ENCODE measurements at places on chromosomes 6 and 20.

DNA sequence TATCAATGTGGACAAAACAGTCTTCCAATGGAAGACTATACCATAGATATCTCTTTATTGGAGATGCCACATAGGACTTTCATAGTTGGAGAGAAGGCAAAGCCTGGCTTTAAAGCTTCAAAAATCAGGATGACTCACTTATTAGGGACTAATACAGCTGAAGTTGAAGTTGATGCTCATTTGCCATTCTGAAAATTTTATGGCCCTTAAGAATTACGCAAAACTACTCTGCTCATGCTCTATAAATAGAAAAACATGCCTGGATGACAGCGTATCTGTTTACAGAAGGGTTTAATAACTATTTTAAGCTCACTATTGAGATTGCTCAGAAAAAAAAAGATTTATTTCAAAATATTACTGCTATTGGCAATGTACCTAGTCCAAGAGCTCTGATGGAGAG is 155.5 kb upstream of the DST start:
- DNase-seq = no peak

GRCh38 chr6:132961122-132961521 is 146.8 kb downstream of the RPS12 start:
- DNase-seq = no peak

- no peak for DNase-seq
These were observed 36.6 kb downstream of the BCL2L1 start for GRCh38 chr20:31685853-31686643.

GRCh38 chr20:56943946-56944945 is 315.1 kb downstream of the TFAP2C start:
- no peak for DNase-seq

DNA sequence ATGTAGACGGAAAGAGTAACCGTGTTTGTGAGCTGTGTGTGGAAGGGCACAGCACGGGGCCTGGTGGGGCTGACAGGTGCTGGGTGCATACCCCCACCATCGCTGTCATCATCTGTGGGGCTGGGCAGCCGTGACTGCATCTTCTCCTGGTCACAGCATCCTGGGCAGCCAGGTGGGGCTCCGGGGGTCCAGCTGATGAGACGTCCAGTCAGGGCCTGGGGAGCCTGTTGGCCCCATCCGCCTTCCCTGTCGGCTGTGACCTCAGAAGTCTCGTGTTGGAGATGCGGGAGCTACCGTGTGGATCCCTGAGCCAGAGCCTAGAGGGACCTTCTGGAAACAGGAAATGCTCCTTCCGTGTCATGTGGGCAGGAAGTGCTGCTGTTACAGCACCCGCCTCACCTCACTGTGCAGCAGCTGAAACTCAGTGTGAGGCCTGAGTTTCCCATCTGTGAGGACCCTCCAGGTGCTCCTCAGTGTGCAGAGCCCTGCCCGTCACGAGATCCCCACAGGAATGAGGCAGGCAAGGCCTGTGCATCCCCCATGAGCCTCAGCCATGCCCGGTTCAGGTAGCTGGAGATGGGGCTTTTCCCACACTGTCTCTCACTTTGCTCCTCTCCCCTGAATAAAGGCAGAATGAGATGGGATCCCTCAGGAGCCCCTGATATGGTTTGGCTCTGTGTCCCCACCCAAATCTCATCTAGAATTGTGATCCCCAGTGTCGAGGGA is 108.7 kb downstream of the ERMARD start:
- no peak for DNase-seq

DNA sequence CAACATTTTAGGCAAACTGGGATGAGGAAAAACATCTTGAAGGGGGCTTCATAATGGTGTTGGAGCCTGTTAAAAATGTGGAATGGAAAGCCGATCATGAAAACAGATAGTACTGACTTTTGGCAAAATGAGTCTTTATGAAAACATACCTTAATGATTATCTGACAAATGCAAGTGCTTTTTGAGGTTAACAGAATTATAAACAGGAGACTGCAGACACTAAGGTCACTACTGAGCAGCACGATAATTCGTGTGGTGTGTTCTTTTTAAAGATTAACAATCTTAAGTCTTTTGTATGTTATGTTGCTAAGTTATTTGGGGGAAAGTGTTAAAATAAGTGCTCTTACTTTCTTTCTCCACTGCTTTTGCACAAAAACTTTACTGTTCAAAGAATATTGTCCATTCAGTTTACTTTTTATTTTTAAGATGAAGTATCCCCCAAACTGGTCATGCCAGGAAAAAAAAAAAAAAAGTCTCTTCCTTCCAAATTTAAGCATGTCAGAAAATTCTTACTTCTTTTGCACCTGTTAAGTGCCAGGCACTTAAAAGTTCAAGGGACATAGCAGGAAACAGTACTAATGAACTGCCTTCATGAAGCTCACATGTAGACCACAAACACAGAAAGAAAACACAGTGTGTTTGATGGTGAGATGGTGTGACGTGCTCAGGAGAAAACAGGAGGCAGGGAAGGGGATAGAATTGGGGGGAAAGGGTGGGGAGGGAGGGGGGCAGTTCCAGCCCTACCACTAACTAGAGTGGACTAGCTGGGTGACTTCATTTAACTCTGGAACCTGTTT is 73.2 kb downstream of the CDYL start:
- no peak for DNase-seq

DNA sequence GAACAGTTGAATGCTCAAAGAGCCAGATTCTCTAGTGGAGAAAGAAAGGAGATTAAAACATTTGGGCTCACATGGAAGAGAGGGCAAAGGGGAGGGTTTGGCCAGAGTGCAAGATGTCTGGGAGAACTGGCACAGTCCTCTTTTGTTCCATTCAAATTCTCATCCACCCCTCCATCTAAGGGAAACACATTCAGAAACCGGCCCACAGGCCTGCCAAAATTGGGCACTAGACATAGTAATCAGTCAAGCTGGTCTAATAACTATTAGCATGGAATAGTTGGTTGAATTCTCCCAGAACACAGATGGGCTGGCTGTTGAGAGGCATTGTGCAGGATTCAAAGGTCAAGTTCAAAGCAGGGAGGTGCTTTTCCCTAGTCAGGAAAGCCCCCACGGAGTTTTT is 341.4 kb upstream of the IRAK1BP1 start:
- no peak for DNase-seq

DNA sequence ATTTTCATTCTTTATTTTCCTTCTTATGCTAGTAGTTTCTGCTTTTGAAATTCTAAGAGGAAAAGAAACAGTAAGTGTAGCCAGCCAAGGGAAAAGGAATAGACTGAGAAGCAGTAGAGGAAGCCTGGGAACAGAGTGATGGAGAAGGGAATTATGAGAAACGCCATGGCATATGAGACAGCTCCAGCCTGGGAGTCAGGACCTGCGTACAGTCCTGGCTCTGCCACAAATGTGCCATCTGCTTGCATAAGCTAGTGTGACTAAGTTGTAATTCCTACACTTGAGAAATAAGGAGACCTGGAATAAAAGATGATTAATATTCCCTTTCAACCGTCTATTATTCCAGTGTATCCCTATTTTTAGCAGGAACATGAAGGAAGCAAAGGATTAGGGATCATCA is 47.5 kb downstream of the OSTM1 start:
- DNase-seq = no peak

- DNase-seq = no peak
These were observed at the start of gene TREM1 for GRCh38 chr6:41286544-41287346. TSS of gene TREM1 (minus strand) at chr6:41286682. CDS start at chr6:41286655, 27 bp downstream.

DNA sequence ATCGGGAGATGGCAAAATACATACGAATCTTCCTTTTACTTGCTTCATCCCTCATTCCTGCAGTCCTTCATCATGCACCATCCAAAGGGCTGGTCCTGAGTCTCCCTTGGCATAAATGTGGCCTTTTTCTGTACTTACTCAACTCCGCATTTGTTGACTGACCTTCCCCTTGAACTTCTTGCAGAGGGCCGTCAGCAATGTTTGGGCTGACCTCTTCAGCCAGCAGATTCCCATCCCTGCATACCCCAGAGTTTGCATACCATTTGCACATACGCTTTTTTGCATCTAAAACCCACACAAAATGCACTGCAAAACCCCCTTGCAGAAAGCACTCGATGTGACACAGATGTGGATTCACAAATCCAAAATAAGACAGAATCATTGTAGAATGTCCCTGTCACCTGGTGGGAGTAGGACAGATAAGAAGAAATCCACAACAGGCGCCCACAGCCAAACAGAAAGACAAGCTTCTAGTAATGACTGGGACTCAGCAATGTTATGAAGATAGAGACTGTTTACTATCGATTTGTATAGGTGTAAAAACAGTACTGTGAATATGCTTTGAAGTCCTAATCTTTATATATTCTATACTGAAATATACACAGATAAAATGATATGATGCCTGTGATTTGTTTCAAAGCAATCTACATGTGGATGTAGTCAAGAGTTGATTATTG is 45.8 kb downstream of the TBC1D7 start:
- no peak for DNase-seq

GRCh38 chr20:46361811-46362210 is 44.6 kb downstream of the ELMO2 start:
- no peak for DNase-seq

DNA sequence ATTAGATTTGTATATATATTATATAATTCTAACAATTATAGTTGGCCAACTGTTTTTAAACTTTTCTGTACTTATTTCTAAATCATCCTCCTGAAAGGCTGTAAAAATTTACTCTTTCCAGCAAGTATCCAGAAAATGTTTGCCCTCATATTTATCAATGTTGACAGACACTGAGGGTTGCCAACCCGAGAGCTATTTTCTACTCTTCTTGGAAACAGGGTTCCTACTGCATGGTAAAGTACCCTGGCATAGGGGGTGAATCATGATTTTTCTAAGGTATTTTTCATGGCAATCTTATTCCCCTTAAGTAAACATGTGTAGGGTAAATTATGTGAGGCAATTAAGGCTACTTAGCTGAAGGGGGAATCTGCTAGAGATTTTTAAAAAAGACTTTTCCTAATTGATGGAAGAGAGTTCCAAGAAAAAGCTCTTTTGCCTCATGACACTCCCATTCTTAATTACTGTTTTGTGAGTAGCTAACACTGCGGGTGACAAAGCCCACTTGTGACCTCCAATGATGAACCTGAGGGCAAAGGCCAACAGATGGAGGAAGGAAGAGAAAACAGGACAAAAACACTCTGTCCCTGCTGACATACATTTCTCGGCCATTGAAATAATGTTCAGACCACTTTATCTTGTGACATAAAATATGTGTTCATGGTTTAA is 37.9 kb downstream of the GPX5 start:
- DNase-seq = no peak

DNA sequence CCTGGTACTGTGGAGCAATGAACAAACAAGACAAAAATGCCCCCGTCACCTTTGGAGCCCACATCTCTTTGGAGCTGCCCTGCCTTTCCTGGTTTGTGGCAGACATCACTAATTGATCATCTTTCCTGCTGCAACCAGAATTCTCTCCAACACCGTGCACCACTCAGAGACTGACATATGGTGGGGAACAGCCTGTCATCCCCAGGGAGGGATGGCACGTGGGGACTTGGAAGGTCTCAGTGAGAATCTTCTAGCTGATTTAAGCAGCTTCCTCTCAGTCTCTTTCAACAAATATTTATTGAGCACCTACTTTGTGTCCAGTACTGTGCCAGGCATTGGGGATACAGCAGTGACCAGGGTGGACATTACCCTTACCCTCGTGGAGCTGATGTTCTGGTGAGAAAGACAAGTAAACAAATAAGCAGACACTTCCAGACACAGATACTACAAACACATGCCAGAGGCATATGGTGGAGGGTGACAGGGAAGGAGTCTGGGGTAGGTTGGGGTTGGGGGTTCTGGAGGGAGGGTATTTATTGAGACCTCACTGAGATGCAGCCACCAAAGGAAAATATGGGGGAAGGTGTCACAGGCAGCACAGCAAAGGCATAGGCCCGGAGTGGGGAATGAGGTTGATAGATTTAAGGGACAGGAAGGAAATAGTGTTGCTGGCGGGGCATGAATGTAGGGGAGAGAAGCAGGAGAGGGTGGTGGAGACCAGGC is 82.3 kb downstream of the CEBPB start:
- DNase-seq = no peak

- DNase-seq = no peak
These were observed 11.0 kb downstream of the PANK2 start for GRCh38 chr20:3900187-3900604.

DNA sequence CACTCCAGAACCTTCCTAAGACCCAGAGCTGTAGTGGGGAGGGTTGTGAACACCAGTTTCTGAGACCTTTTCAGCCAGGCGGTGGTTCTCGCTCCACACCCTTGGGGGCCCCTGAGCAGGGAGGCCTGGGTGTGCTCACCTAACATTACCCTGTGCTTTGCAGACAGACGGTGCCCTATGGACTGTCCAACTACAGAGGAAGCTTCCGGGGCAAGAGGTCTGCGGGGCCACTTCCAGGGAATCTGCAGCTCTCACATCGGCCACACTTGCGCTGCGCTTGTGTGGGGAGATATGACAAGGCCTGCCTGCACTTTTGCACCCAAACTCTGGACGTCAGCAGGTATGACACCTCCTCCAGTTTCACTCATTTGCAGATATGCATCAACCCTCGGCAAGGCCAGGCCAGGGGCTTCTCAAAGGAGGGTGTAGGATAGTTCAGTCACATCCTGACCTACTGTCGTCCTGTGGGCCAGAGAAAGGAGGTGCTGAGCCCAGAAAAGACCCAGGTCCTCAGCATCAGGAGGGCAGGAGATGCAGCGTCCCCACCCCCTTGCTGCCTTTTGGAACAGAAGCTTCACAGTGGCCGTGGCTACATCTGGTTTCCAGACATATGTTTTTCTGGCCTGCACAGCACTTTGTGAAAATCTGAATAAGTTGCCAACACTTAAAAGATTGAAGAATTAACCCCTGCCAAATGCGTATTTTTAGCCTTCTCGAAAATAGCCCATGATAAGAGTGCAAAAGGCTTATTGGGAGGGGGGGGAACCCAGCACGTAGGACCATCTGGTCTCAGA is 20.6 kb downstream of the EDN3 start:
- no peak for DNase-seq

DNA sequence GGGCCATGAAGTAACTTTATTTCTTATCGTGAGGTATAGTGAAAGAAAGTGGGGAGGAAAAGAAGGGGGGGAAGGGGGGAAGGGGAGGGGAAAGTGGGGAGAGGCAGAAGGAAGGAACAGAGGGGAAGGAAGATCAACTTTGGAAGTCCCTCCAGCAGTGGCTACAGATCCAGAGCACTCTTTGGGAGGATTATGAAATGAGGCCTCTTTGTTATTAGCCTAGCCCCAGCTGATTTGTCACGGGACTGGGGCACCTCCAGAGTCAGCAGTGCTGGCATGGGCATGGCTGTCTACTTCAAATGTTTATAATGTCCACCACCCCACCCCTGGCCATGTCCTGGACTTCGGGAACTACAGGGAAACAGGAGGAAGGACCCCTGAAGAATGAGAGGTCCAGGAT is 7.6 kb downstream of the MOCS1 start:
- no peak for DNase-seq

GRCh38 chr6:88266126-88266525 is 100.0 kb upstream of the CNR1 start:
- DNase-seq = no peak

- no peak for DNase-seq
These were observed 135.1 kb downstream of the SAMD5 start for GRCh38 chr6:147643341-147644200.

- no peak for DNase-seq
These were observed 29.3 kb downstream of the SRC start for GRCh38 chr20:37375227-37375626.
